Activated gamma-delta T cell (primary cell): ENCODE measurements at places on chromosomes 13 and 19.

GRCh38 chr13:52838433-52839107, 9.9 kb downstream of the PCDH8 start:
- no peak for DNase-seq

DNA sequence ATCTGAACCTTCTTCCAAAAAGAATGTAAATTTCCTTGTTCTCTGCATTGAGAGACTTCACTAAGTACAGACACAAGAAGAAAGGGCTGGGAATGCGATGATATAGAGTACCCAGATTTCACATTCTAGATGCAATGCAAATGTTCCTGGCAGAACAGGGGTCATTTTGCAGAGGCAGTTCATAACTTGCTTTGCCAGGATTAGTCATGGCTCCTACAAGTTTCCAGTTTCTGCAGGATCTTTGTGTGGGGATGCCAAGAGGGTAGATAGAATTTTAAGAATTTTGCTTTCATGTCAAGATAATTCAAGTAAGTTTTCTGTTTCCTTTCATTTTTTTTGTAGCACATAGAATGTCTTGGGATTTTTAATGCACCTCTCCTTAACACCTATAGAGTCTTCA, 181.2 kb downstream of the FGF9 start:
- no peak for DNase-seq

GRCh38 chr13:21338156-21338555, 120.9 kb downstream of the ZDHHC20 start:
- DNase-seq: no peak

DNA sequence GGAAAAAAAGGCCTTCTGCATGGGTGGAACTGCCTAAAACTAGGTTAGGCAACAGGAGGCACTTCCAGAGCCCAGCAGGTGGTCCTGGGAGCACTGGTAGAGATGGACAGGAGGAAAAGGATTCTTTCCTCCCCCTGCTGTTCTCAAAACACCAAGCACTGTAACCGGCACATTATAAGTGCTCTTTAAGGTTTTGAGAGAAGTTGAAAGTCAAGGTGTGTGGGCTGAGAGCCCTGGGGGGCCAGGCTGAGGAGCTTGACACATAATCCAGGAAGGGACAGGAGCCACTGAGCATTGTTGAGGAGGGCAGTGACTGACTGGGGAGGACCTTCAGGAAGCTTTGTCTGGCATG, 32.3 kb downstream of the SPATA13 start:
- no peak for DNase-seq

GRCh38 chr19:48341515-48342413, 16.4 kb downstream of the EMP3 start:
- no peak for DNase-seq

DNA sequence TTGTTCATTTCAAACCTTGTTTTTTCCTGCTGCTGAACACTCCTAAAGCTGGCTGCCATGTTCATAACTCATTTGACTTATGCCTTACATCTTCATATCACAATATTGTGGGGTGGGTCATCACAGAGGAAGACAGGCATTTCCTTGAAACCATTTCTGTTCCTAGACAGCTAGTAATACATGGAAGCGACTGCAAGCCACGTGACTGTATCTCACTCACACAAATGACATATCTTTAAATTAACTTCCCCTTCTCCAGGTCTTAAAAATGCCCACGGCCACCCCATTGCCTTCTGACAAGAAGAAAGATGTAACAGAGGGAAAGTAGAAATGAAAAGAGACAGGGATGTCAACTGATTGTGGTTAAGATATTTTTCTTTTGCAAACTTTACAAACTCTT, 236.8 kb downstream of the LMO7 start:
- no peak for DNase-seq

- no peak for DNase-seq
Measured at GRCh38 chr13:111156421-111156820, 41.3 kb downstream of the ARHGEF7 start.

DNA sequence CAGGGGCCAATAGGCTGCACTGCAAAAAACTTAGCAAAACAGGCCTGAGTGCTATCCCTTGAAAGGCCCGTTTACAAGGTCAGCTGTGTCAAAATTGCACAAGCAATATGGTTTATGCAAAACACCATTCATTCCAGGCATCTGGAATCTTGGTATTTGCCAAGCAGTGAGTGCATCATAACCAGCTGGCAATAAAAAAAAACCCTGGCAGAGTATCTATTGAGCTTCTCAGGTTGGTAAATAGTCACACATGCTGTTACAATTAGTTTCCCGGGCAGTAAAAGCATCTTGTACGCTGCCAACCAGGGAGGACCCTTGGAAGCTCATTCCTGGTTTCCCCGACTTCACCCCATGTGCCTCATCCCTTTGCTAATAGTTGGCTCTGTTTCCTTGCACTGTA, 21.3 kb downstream of the ZNF77 start:
- DNase-seq: no peak

- no peak for DNase-seq
Measured at GRCh38 chr13:23680845-23681669, 110.8 kb downstream of the TNFRSF19 start.

GRCh38 chr13:90201202-90201601, 1146.3 kb upstream of the MIR17HG start:
- DNase-seq: no peak
